Choroid plexus epithelial cell (primary cell): ENCODE measurements at places on chromosomes 12 and 14.

DNA sequence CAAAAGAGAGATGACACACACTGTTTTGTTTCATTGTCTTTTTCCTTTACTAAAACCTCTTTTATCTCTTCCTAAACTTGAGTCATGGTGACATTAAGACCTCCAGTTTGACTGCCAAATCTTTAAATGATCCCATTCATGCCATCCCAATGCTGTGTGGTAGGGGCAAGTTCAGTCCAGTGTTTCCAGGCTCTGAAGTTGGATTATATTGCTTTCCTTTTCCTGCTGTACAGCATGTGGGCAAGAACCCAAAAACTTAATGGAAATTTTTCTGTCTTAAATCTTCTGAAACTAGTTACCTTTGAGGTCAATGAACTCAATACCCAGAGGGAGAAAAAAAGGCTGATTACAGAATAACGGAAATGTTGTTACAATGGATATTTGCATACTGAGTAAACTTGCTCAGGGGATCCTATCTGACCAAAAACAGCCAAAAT, 187.1 kb upstream of the FAR2 start:
- DNase-seq: peak; percentile 38

DNA sequence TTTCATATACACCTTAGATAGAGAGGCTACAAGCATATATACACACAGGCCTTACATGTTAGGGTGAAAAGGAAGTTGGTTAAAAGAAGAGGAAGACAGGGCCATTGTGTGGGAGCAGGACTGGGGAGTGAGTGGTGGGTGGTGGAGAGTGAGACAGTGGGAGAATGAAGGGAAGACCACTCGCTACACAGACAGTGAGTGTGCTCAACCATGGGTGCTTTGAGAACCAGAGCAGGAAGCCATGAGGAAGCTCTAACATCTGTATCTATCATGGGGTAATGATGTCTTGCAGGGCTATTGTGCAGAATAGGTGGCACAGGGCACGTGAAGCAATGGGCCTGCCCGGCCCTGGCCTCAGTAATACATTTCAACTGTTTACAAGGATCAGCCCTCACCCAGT, 11.4 kb upstream of the KRT74 start:
- DNase-seq: no peak

DNA sequence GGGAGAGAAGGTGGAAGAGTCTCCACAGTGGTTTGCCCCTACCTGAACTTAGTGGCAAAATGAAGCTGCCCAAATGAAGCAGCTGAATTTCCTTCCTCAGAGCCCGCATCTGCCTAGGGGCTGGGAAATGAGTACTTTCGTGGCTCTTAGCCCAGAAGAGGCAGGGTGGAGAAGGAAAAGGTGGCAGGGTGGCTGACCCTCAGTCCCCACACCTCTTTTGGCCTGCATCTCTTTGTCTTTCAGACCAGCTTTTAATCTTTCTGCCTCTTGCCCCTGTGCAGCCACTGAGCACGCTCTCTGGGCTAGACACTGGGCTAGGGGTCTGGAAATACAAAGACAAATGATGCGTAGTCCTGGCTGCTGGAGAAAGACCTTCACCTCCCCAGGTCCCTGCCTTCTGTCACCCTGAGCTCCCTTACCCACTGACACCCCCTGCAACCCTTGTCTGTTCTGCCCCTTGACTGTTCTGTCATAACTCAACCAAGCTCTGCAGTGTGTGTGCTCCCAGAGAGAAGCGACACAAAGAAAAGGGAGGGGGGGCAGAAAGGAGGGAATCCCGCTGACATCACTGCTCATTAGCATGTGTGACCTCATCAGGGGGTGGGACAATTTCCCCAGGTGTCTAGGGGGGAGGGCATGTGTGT, 371 bp upstream of the REM2 start:
- peak; percentile 57 for DNase-seq

- no peak for DNase-seq
Observed at GRCh38 chr12:38930990-38931389, 25.6 kb upstream of the CPNE8 start.

DNA sequence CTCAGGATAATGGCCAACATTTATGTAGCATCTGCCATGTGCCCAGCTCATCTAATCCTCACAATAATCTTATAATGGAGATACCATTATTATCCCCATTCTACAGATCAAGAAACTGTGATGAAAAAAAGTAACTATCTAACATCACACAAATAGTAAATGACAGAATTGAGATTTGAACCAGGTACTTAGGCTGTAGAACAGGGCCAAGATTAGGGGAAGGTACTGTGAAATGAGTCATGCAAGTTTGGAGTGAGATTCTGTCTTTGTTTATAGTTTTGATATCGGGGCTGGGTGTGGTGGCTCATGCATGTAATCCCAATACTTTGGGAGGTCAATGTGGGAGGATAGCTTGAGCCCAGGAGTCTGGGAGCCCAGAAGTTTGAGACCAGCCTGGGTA, 1.3 kb upstream of the GNPTAB start:
- no peak for DNase-seq

DNA sequence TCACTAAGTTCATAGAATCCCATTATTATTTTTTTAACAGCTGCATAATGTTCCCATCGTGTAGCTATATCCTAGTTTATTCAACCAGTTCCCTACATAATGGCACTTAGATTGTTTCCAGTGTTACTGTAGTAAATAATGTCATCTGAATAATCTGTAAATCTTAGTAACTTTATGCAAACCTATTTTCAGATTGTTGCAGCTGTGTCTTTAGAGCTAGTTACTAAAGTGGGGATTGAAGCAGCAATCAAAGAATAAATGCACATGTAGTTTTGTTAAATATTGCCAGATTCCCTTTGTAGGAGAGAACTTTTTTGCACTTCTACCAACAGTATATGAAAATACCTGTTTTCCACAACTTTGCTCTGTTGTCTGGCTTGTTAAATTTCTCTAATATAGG, 13.1 kb downstream of the ARID2 start:
- no peak for DNase-seq

- peak; percentile 31 for DNase-seq
Observed at GRCh38 chr14:70822530-70823185, 13.3 kb upstream of the MAP3K9 start.

GRCh38 chr14:33029511-33029910, 90.8 kb downstream of the NPAS3 start:
- DNase-seq: no peak

DNA sequence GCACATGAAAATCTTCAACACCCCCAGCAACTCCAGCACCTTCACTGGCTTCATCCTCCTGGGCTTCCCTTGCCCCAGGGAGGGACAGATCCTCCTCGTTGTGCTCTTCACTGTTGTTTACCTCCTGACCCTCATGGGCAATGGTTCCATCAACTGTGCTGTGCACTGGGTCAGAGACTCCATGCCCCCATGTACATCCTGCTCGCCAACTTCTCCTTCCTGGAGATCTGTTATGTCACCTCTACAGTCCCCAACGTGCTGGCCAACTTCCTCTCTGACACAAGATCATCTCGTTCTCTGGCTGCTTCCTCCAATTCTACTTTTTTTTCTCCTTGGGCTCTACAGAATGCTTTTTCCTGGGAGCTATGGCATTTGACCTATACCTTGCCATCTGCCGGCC, 11.5 kb upstream of the OR11G2 start:
- DNase-seq: no peak

GRCh38 chr12:66196806-66197205, 7.8 kb downstream of the IRAK3 start:
- peak; percentile 71 for DNase-seq

GRCh38 chr14:100102156-100102785, 37.0 kb downstream of the EVL start:
- no peak for DNase-seq

- DNase-seq: peak; percentile 51
Observed at GRCh38 chr12:75452675-75453330, 27.8 kb upstream of the GLIPR1 start.
